GM23338 (cell line): ENCODE measurements at places on chromosomes 2 and 18. TPM values are rescaled to one million over a fixed set of nuclear protein-coding genes. Genes with fewer than 3 reads are reported as not detected.

DNA sequence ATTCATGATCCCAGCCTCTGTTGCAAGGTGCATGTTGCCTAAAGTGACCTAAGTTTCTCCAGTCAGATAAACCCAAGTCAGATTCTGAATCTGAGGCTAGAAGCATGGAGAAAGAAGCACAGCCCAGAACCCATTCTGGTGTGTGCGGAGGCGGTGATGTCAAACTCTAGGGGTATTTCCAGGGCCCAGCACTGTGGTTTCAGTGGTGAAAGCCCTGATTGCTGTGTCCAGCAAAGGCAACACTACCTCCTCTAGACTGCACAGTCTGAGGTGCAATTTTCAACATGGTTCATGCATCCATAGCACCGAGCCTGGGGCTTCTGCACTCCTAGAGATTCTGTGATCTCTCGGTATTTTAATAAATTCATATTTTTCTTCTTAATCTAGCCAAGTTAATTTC is 264.8 kb upstream of the KLHL29 start:
- H3K4me3 ChIP-seq = no peak overlapping the region
- no peaks in the 10 kb centered on the region for H3K4me1 ChIP-seq
- H3K27ac ChIP-seq = no peak overlapping the region
- H3K36me3 ChIP-seq = no peaks in the 10 kb centered on the region

The EVX2 gene
- total RNA-seq = 0.03 and 0.04 TPM in 2 replicates

- DNase-seq = no peak
- H3K36me3 ChIP-seq = no peaks in the 10 kb centered on the region
- no peaks in the 10 kb centered on the region for H3K27me3 ChIP-seq
These were observed 16.4 kb downstream of the NLRC4 start for GRCh38 chr2:32248299-32248698.

- H3K4me3 ChIP-seq = no peak overlapping the region
- H3K27me3 ChIP-seq = no peaks in the 10 kb centered on the region
- no peak overlapping the region for H3K27ac ChIP-seq
- H3K4me1 ChIP-seq = no peaks in the 10 kb centered on the region
- no peaks in the 10 kb centered on the region for H3K36me3 ChIP-seq
- peak; percentile 34 for DNase-seq
These were observed 152.9 kb upstream of the DNMT3A start for GRCh38 chr2:25494616-25495015.

DNA sequence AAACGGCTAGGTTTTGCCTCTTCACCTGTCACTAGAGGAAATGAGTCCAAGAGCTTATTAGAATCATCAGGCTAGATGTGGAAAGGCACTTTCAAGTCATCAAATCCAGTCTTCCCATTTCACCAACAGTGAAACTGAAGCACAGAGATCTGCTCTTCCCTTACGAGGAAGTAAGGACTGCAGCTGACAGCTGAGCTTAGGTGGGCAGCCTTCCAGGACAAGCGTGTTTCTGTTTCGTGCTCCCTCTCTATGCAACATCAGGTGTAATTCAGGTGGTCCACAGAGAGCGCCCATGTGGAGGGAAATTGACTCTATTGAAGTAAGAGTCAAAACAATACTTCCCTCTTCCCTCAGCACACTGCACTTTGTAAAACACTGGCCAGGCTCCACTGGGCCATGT is 5.5 kb downstream of the CYRIA start:
- H3K27ac ChIP-seq = no peak overlapping the region
- H3K4me3 ChIP-seq = no peak overlapping the region
- DNase-seq = no peak
- no peaks in the 10 kb centered on the region for H3K36me3 ChIP-seq

The DSG3 gene
- total RNA-seq = 0.24 TPM in 1 of 2 replicates, not detected in the other

GRCh38 chr2:176638167-176639015 is 369.1 kb downstream of the MTX2 start:
- H3K4me3 ChIP-seq = peak overlapping the region; percentile 65
- peaks cover 75% of the 10 kb centered on the region for H3K27me3 ChIP-seq
- DNase-seq = peak; percentile 74
- H3K36me3 ChIP-seq = no peaks in the 10 kb centered on the region
- H3K27ac ChIP-seq = no peak overlapping the region
- peaks cover 25% of the 10 kb centered on the region for H3K4me1 ChIP-seq

DNA sequence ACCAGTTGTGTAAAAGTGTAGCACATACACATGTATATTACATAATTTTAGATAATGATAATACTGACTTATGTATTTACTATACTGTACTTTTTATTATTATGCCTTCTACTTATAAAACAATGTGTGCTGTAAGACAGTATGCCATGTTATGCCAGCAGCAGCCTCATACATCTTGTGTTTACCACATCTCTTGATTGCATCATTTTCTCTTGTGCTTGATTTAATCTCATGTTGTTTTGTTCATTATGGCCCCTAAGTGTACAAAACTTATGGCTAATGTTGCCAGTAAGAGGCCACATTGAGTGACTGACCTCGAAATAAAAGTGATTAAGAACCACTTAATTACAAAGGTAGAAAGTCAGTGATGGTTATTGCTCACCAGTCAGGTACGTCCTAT is 128.0 kb upstream of the SP5 start:
- no peaks in the 10 kb centered on the region for H3K36me3 ChIP-seq
- no peak overlapping the region for H3K4me3 ChIP-seq
- no peak for DNase-seq
- peaks cover 6% of the 10 kb centered on the region for H3K4me1 ChIP-seq
- no peak overlapping the region for H3K27ac ChIP-seq
- H3K27me3 ChIP-seq = no peaks in the 10 kb centered on the region

The CPLX4 gene
- total RNA-seq = not detected in 2 replicates
